ENCODE measurements at places on chromosomes 3 and 15.

- no peak for DNase-seq
Observed at GRCh38 chr3:163939926-163940325, 1138.4 kb downstream of the SI start.

GRCh38 chr3:161579395-161580126 is 83.0 kb downstream of the OTOL1 start:
- DNase-seq: no peak

- peak; percentile 22 for DNase-seq
Observed at GRCh38 chr15:66472176-66472999, 25.2 kb downstream of the SNAPC5 start.

DNA sequence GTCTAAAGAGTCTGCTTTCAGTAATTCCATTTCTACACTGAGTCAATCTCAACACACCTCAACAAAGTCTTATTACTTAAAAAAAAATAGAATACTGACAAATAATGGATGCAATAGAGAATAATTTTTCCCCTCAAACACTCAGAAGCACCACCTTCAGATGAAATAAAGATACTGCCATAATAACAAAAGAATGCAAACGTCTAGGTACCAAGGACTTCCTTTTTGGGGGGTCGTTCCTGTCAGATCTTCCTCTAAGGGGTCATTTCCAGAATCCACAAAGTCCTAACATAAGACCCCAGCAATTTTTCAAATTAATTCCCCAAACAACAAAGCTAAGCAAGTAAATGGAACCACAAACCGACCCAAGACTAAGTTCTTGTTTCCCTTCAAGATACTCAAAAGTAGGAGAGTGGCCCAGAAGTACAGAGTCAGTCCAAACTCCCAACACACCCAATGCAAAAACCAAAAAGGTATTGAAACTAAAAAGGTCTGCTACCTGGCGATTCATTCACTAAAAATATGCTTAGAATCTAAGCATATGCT is 1.3 kb downstream of the RYK start:
- DNase-seq: no peak

DNA sequence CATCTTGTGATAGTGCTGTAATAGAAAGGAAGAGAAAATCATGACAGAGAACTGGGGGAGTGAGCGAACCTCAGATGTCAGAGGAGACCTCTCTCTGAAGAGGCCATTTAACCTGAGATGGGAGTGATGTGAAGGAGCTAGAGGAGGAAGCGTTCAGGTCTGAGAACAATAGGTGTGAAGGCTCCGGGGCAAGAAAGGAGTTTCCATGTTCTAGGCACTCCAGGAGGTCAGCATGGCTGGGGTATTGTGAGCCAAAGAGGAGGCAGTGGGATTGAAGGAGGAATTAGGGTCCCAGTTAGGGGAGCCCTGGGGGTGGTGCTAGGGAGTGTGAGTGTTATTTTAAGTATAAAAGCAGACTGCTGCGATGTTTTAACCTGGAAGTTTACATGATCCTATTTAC is 8.8 kb upstream of the FILIP1L start:
- DNase-seq: no peak
